Caki2 (cell line): ENCODE measurements at places on chromosomes 16 and 17. TPM values are rescaled to one million over a fixed set of nuclear protein-coding genes. Genes with fewer than 3 reads are reported as not detected.

The RGS9 gene
- total RNA-seq = 38.8 and 46.4 TPM in 2 replicates

- no peak for DNase-seq
These were observed 27.8 kb upstream of the CDR2 start for GRCh38 chr16:22402191-22402590.

The MRC2 gene
- 215 TPM in 2 replicates for total RNA-seq

The FAM83G gene
- 5.9 and 16.9 TPM in 2 replicates for total RNA-seq

The SDK2 gene
- 0.06 and 0.14 TPM in 2 replicates for total RNA-seq

GRCh38 chr17:9424071-9424640 lies 151.5 kb downstream of the STX8 start:
- no peak for DNase-seq

The FSCN2 gene
- total RNA-seq = 0.37 and 1.6 TPM in 2 replicates
